ENCODE measurements at places on chromosomes 7 and 10.
A peak's percentile ranks its signal among the peaks of the same experiment; 100 is the strongest.

GRCh38 chr7:56083150-56083785, 9.5 kb downstream of the PHKG1 start:
- DNase-seq: no peak

DNA sequence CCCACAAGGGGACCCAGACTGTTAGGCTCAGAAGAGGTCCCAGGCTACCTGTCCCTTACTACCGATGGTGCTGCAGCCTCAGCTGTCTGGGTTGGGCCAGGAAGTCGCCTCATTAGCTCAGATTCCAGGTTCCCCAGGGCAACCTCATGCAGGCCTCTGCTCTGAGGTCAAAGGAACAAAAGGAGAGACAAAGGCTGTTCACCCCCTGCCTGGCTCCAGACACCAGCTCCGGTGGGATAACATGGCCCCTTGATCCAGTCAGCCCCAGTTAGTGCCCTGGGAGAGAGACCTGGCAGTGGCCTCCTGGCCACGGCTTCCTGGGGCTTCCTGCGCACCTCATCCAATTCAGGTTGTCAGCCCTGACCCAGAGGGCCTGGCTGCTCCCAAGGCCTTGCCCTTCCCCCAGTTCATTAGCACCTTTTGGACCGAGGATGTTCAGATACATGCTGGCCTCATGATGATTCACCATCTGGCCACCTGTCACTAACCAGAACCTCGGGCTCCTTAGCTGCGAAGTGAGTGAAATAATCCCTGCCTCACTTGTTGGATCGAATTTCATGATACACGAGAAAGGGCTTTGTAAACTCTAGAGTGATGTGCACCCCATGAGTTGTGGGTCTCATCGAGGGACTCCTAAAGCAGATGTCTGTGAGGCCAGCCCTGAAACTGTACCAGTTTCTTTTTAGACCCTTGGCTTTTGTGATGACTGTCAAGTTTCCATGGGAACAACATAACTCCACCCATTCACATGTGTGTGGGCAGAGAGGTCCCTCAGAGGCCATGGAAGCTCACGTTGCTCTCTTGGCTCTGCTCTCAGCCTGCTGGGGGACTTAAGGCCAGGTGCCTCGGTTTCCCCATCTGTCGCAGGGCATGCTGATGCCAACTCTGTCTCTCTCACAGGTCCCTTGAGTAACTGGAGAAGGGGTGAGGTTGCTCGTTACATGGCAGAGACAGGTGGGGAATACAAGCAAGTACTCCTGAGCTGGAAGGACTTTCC, 79.5 kb upstream of the PCBD1 start:
- DNase-seq: no peak

- peak; percentile 61 for DNase-seq
Measured at GRCh38 chr7:94394437-94395140, at the start of gene COL1A2. Gene COL1A2 (plus strand): TSS chr7:94394895. CDS start chr7:94395032, 137 bp downstream.

GRCh38 chr7:135236727-135237126, 3.1 kb downstream of the STRA8 start:
- no peak for DNase-seq

- DNase-seq: no peak
Measured at GRCh38 chr10:113099431-113100183, 149.6 kb downstream of the TCF7L2 start.

GRCh38 chr10:785861-786214, 96.4 kb upstream of the DIP2C start:
- no peak for DNase-seq

DNA sequence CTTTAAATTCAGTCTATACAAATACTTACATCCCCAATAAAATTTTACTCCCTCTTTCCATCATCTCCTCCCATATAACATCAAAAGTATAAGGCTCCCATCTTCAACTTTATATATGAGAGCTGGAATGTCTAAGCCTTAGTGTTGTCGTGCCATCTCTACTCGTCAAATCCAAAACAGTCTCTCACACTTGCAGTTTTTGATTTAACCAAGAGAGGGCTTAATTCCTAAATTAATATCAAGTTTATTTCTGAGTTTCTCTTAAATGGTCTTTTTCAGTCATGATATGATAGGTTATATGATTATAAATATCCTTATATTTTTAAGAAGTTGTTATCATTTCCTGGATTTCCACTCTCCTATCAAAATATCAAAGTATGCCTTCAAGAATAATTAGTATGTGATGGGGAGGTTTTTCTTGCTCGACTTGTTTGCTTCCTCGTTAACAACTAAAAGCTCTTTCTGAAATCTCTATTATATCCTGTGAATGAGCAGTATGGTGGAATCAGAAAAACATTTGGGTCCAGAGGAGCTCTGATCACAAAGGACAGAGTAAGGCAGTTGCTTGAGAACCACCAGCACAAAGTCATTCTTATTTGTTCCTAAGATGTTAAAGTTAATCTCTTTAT, 12.5 kb upstream of the LIPK start:
- no peak for DNase-seq

DNA sequence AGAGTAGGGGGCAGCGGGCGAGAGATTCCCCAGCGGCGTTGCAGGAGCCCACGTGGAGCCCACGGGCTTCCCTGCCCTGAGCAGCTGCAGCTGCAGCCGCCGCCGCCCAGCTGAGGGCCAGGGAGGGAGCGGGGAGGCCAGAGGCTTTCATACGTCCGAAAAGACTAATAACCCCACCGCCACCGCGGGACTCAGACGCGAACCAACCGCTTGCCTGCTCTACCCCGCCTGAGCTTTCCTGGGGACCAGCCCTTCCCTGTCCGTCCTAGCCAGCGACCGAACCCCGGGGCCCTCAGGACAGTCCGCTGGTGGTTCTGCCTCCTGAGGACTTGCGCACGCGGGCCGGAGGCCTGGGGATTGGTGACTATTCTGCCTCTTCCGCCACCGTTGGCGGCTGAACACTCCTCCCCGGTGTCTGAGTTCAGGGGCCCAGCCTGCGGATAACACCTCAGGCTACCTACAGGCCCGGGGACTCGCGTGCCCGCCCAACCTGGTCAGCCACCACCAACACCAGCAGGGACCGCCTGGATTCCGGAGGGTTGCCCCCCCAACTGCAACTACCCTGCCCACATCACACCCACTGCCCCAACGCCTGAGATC, 18.4 kb downstream of the IFT22 start:
- no peak for DNase-seq

- no peak for DNase-seq
Measured at GRCh38 chr10:104035194-104036068, 50.2 kb downstream of the COL17A1 start.

DNA sequence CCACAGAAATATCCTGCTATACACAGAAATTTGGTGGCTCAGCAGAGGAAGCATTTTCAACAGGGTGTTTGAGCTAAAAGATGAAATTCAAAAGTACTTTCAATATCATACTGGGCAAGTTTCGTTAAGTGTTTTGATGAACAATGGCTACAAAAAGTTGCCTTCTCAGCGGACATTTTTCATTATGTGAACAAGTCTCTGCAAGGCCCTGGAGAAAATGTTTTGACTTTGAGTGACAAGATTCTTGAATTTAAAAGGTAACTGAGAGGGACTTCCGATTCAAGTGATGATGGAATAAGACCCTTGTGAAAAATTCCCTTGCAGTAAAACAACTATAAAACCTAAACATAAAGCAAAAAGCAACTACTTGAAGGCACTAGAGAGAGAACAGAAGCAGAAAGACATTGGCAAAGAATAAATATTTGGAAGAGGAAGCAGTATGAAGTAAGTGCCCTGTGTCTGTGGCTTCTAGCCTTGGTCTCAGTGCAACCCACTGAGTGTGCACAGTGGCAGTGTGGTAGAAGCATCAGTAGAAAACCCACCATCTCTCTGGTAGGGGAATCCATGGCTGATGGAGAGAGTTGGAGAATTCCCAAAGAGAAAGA, 62.5 kb upstream of the NAMPT start:
- no peak for DNase-seq

GRCh38 chr7:144830811-144831210, 5.0 kb downstream of the TPK1 start:
- DNase-seq: no peak

DNA sequence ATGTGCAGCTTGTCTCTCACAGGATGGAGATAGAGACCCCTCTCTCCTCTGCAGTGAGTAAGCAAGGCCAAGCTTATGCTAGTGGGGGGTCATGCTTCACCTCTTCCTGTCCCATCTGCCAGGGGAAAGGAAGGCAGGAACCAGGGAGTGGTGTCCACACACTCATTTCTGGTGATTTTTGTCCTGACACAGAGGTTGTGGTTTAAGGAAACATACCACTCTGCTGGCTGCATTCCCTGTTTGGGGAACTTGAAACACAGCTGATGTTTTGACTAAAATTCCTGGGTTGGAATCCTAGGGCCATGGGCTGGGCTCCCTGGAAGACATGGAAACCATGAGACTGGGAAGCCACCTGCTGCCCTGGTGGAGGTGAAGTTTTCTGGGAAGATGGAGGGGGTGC, 21.4 kb downstream of the C10orf120 start:
- DNase-seq: no peak

GRCh38 chr7:71697400-71697799, 565.5 kb downstream of the GALNT17 start:
- DNase-seq: no peak

DNA sequence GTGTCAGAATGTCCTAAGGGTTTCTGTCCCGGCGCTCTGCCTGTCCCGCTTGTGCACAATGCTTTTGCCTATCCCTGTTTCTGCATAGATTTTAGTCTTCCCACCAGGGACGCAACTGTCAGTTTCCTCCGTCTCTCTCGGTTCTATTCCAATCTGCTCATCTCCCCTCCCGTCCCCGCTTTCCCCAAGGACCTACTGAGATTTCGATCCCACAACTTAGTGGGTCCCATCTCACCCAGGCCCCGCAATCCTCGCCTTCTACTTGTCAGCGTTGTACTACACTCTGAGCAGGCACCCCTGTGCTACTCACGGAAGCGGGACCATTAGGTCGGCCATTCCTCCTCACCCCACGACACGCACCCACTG, 519 bp upstream of the ZNF655 start:
- DNase-seq: no peak

- DNase-seq: no peak
Measured at GRCh38 chr7:45267262-45267661, 109.7 kb downstream of the RAMP3 start.

GRCh38 chr10:63438506-63439498, 27.0 kb downstream of the JMJD1C start:
- DNase-seq: no peak
